ENCODE measurements at places on chromosomes 12 and 14. TPM values are rescaled to one million over a fixed set of nuclear protein-coding genes. Genes with fewer than 3 reads are reported as not detected.
A peak's percentile ranks its signal among the peaks of the same experiment; 100 is the strongest.

DNA sequence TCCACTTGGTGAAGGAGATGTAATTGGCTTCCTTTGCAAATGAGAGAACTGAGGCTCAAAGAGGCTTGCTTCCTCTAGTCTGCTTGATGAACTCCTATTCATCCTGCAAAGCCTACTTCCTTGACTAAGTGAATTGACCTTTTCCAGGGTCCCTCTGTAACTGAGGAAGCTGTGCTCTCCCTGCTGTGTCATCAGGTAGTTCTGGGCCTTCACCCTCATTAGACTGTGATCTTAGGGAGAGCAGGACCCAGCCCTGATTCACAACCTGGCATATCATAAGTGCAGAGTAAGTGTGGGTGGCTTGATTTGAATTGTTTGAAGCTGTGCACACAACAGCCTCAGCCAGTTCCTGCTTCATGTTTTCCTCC is 16.3 kb downstream of the ASB2 start:
- H3K4me1 ChIP-seq = peaks cover 94% of the 10 kb centered on the region
- no peaks in the 10 kb centered on the region for H3K36me3 ChIP-seq
- H3K27me3 ChIP-seq = no peaks in the 10 kb centered on the region

- H3K4me1 ChIP-seq = no peaks in the 10 kb centered on the region
- no peak for DNase-seq
- H3K4me3 ChIP-seq = no peak overlapping the region
- H3K27ac ChIP-seq = no peak overlapping the region
Measured at GRCh38 chr14:65469903-65470302, 57.4 kb downstream of the FUT8 start.

SOS2 gene
- 13.2 TPM for total RNA-seq

GRCh38 chr12:2395354-2395977 is 342.7 kb downstream of the CACNA1C start:
- no peak overlapping the region for H3K27ac ChIP-seq
- no peak overlapping the region for H3K4me3 ChIP-seq
- no peaks in the 10 kb centered on the region for H3K36me3 ChIP-seq
- no peaks in the 10 kb centered on the region for H3K4me1 ChIP-seq
- no peaks in the 10 kb centered on the region for H3K27me3 ChIP-seq
- DNase-seq = peak; percentile 28

GRCh38 chr14:43087666-43088065 is 1419.4 kb downstream of the FSCB start:
- no peak for DNase-seq
- no peaks in the 10 kb centered on the region for H3K4me1 ChIP-seq
- no peak overlapping the region for H3K27ac ChIP-seq
- H3K27me3 ChIP-seq = no peaks in the 10 kb centered on the region

DNA sequence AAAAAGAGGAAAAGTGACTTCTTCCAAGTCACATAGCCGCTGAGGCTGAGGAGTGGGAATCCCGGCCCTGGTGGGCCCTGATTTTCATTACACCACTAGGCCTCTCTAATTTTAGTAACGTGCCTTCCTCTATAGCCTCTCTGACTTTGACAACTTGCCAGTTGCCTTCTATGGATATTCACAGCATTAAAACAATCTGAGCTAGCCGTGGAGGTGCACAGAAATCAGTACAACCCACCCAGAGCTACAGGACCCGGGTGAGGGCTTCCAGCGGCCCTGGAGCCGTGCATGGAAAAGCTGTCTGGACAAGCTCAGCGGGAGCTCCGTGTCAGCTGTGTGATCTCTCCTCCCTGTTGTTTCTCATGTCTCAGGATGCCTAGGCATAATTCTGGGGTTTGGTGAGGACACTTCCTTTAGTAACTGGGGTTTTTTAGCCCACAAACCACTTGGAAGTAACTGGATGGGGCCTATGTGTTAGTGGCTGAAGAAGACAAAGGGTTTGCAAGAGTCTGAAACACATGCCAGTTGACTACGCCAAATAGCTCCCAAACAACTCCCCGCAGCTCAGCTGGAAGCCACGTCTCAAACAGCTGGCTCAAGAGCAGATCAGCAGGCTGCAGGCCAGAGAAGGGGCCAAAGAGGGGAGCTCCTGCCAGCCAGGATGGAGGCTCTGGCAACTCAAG is 53.0 kb downstream of the SSH1 start:
- H3K4me1 ChIP-seq = peaks cover 5% of the 10 kb centered on the region
- no peaks in the 10 kb centered on the region for H3K27me3 ChIP-seq
- peaks cover 46% of the 10 kb centered on the region for H3K36me3 ChIP-seq
- no peak overlapping the region for H3K27ac ChIP-seq
- H3K4me3 ChIP-seq = no peak overlapping the region

DNA sequence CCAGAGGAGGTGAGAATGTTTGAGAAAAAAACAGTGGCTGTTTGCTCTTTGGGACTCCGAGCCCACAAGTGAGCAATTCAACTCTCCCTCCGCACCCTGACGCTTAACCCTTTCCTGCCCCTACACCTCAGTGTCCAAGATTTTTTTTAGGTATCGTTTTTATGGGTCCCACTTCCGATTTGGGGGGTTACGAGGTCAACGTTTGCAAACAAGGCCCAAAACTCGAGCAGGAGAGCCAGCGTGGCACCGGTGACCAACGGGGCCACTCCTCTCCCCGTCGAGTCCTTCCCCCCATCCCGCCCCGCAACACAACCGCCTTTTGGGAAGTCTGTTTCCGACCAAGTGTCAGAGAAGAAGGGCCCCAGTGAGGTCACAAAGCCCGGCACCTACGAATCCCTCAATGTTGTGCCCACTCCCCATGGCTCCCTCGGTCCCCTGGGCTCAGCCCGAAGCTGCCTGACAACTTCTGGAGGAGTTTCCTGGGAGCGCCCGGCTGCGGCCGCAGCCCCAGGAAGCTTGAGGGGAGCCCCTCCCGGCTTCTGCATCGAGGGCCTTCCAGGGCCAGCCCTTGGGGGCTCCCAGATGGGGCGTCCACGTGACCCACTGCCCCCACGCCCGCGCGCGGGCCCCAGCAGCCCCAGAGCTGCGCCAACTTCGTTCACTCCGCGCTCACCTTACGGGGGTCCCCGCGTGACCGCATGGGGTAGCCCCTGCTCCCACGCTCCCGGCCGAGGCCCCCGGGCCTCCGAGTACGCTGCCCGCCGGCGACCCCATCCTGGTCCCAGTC is 1.2 kb downstream of the CDK2AP1 start:
- H3K4me1 ChIP-seq = peaks cover 22% of the 10 kb centered on the region
- H3K36me3 ChIP-seq = no peaks in the 10 kb centered on the region
- H3K4me3 ChIP-seq = peak overlapping the region; percentile 50
- no peak for DNase-seq

- no peak overlapping the region for H3K4me3 ChIP-seq
- no peak for DNase-seq
- H3K4me1 ChIP-seq = peaks cover 5% of the 10 kb centered on the region
- no peak overlapping the region for H3K27ac ChIP-seq
- H3K36me3 ChIP-seq = peaks cover 60% of the 10 kb centered on the region
Measured at GRCh38 chr14:74684434-74684833, 28.4 kb downstream of the AREL1 start.

GRCh38 chr12:15163030-15163976 is 57.9 kb downstream of the RERG start:
- no peak overlapping the region for H3K4me3 ChIP-seq
- H3K4me1 ChIP-seq = no peaks in the 10 kb centered on the region
- DNase-seq = no peak
- peaks cover 2% of the 10 kb centered on the region for H3K27me3 ChIP-seq
- H3K36me3 ChIP-seq = no peaks in the 10 kb centered on the region

RERG gene
- not detected for total RNA-seq

GRCh38 chr12:92041742-92042141 is 103.9 kb downstream of the BTG1 start:
- no peak for DNase-seq
- no peak overlapping the region for H3K27ac ChIP-seq
- no peaks in the 10 kb centered on the region for H3K36me3 ChIP-seq
- H3K4me3 ChIP-seq = peak overlapping the region; percentile 47
- H3K4me1 ChIP-seq = peaks cover 54% of the 10 kb centered on the region

DNA sequence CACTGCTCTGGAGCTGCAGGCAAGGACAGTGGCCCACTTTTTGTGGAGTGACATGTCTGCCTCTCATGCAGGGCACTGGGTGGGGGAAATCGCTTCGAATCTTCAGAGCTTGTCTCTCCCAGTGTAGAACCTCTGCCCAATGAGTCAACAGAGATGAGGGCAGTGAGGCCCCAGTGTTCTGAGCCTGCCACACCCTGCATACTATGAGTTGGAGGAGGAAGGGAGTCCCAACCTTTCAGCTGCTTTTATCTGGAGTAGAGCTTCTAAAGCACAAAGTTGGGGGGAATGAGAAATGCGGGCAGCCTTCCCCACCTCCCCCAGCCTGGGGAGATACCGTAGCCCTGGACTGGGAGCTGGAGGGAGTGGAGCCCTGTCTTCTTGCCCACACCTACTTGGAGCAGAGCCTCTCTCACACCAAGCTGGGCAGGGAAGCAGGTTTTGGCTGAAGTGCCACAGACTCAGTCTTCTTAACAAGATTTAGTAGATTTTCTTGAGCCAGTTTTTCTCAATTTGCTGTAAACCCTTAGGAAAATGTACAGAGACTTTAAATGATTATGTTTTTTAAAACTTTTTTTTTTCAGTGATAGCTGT is 159.1 kb downstream of the ADGRD1 start:
- H3K27me3 ChIP-seq = no peaks in the 10 kb centered on the region
- H3K36me3 ChIP-seq = no peaks in the 10 kb centered on the region
- H3K4me3 ChIP-seq = no peak overlapping the region
- DNase-seq = no peak
- no peak overlapping the region for H3K27ac ChIP-seq
- no peaks in the 10 kb centered on the region for H3K4me1 ChIP-seq

MUCL1 gene
- not detected for total RNA-seq

- no peaks in the 10 kb centered on the region for H3K36me3 ChIP-seq
- H3K4me3 ChIP-seq = no peak overlapping the region
- H3K27me3 ChIP-seq = no peaks in the 10 kb centered on the region
Measured at GRCh38 chr12:92438641-92439419, 264.0 kb upstream of the PLEKHG7 start.

INSM2 gene
- not detected for total RNA-seq

NDRG2 gene
- total RNA-seq = 15.7 TPM

- no peaks in the 10 kb centered on the region for H3K36me3 ChIP-seq
- H3K27me3 ChIP-seq = no peaks in the 10 kb centered on the region
- peak; percentile 59 for DNase-seq
- H3K27ac ChIP-seq = peak within 1 kb of the TSS; percentile 72
- H3K4me3 ChIP-seq = peak within 1 kb of the TSS; percentile 90
Measured at GRCh38 chr12:95943330-95943842, at the start of gene AMDHD1. AMDHD1 (plus strand) TSS chr12:95943331; CDS start chr12:95943399, 68 bp downstream.

DNA sequence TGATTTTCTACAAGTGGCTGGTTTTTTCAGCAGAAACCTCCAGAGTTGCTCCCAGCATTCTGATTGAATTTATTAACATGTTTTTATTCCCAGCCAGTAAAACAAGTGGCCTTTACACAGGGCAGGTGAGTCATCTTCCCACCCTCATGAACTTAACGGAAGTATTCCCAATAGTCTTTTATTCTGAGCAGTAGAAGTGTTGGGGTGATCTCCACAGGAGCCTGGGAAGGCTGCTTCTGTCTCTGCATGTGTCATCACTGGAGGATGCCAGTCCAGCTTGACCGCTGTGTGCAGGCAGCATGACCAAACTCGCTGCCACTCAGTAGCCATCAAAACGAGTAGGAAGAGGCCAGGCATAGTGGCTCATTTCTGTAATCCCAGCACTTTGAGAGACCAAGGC is 13.4 kb upstream of the DNAH10 start:
- no peak for DNase-seq
- H3K4me3 ChIP-seq = no peak overlapping the region
- H3K27me3 ChIP-seq = no peaks in the 10 kb centered on the region
- H3K4me1 ChIP-seq = no peaks in the 10 kb centered on the region

LRR1 gene
- 11.2 TPM for total RNA-seq

GRCh38 chr14:104502060-104502459 is 77.5 kb upstream of the C14orf180 start:
- no peak for DNase-seq
- H3K4me3 ChIP-seq = no peak overlapping the region
- H3K27ac ChIP-seq = no peak overlapping the region
- H3K27me3 ChIP-seq = no peaks in the 10 kb centered on the region

DNA sequence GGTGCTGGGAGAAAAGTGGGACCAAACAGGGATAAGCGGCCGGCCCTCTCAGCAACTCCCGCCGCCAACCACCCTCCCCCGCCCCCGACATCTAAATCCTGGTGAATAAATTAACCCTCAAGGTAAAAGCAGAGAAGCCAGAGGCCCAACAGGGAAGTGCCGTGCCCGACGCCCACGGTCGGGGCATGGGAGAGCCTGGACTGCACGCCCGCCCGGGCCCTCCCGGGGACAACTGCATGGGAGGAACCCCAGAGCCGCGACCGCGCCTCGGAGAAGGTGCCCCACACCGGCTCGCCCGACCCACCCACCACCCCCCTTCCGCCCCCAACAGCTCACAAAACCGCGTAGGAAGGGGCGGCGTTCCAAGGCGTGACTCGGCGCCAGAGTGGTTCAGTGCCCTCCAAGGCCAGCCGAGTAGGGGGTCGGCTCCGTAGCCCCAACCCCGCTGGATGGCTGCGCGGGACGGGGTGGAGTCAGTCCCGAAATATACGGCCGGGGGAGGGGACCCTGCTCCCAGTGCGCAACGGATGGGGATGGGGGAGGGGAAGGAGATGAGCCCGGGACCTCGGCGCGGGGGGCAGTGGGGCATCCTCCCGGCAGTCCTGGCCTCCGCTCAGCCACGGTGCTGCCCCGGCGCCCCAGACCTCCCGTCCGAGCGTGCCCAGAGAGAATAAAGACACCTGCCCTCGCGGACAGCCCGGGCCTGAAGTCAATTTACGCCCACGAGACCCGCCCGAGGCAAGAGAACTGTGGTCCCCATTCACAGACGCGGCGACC is 732 bp downstream of the SLC25A29 start:
- peak; percentile 74 for DNase-seq
- H3K4me3 ChIP-seq = no peak overlapping the region
- H3K36me3 ChIP-seq = no peaks in the 10 kb centered on the region
- H3K4me1 ChIP-seq = peaks cover 23% of the 10 kb centered on the region
- H3K27me3 ChIP-seq = no peaks in the 10 kb centered on the region

CIT gene
- 6.3 TPM for total RNA-seq

DNA sequence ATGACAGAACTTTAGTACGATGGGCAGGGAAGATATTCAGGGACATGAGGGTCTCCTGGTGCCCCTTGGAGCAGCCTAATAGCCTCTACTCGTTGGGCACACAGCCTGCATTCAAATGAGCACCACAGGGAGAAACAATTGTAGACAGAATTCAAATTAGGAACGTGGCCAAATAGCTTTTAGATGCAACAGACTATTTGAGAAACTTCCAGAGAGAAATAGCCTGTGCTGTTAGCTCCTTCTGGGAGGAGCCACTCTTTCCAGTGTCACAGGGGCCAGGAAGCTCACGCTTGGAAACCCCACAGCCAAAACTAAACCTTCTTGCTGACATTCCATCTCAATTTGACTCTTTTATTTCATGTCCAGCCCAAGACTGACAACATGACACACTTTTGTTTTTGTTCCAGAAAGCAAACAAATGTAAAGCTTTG is 114.5 kb downstream of the RPAP3 start:
- no peaks in the 10 kb centered on the region for H3K4me1 ChIP-seq
- no peaks in the 10 kb centered on the region for H3K27me3 ChIP-seq
- no peak overlapping the region for H3K4me3 ChIP-seq
- H3K36me3 ChIP-seq = no peaks in the 10 kb centered on the region
- no peak overlapping the region for H3K27ac ChIP-seq

DNA sequence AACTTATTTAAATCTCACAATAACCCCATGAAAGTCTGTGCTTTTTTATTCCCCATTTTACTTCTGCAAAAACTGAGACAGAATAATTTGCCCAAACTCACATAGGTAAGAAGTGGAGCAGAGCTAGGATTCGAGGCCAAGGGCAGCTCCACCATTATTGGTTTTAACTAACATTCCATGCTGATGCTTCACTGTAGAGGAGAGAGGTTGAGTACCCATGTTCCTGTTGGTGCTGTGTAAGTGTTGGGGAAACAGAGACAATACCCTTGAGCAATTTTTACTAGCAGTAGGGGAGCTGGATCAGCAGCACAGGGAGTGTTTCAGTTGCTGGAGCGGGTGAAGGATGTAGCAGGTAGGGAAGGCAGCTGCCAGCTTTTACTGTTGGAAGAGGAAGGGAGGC is 21.1 kb downstream of the RASSF8 start:
- H3K4me1 ChIP-seq = no peaks in the 10 kb centered on the region
- no peak overlapping the region for H3K4me3 ChIP-seq
- H3K27me3 ChIP-seq = no peaks in the 10 kb centered on the region
- H3K27ac ChIP-seq = no peak overlapping the region

All from CD4-positive, CD25-positive, alpha-beta regulatory T cell (primary cell).